ENCODE measurements at places on chromosomes 2 and 18.
A peak's percentile ranks its signal among the peaks of the same experiment; 100 is the strongest.

DNA sequence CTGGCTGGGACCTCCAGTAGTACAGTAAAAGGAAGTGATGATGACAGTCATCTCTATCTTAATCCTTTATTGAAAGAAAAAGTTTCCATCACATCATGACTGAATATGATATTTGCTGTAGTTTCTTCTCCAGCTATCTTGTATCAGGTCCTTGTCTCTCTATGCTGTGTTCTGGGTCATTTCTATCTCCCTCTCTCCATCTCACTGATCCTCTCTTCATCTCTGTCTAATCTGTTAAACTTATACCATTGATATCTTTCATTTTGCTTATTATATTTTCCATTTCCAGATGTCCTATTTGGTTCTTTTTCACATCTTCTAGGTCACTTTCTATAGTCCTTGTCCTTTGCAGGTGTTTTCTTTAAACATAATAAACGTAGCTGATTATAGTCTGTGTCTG is 12.3 kb downstream of the CYS1 start:
- no peak for DNase-seq

GRCh38 chr2:156147594-156148330 is 184.8 kb downstream of the NR4A2 start:
- no peak for DNase-seq

DNA sequence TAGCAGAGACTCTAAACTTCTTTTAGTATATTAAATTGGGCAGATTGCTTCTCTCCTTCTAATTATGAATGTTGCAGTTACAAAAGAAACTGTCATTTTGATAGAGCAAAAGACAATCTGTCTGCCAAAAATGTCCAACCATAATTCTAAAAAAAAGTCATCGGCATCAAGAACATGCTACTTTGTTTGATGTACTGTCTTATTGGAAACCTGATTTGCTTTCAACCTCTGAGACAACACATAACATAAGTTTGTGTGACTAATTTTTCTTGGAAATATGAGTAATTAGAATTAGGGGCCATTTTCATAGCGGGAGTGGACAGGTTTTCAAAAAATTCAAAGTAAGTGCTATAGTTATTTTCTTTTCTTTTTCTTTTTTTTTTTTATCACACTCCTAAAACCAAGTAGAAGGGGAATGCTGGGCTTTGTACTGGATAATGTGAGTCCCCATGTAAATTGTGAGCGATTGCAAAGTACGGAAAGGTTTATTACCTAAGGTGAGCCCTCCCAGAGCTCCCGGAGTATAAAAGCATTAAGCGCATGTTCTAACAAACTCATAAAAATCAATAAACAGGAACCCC is 59.1 kb downstream of the ZEB2 start:
- no peak for DNase-seq

DNA sequence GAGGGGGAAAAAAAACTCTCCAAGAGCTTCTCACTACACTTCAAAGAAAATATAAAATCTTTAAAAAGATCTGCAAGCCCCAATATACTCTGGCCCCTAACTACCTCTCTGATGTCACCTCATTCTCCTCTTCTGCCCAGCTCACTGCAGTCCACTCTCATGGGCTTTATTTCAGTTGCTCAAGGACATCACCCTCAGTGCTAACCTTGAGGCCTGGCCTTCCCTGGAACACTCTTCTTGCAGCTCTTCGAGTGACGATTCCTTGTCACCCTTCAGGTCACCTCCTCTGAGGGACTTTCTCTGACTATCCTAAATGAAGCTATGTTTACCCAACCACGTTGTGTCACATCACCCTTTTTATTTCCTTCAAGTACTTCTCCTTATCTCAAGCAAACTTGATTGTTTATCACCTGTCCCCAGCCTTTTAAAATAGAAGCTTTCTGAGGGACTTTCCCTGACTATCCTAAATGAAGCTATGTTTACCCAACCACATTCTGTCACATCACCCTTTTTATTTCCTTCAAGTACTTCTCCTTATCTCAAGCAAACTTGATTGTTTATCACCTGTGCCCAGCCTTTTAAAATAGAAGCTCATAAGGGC is 10.4 kb downstream of the RTTN start:
- DNase-seq, result no peak

DNA sequence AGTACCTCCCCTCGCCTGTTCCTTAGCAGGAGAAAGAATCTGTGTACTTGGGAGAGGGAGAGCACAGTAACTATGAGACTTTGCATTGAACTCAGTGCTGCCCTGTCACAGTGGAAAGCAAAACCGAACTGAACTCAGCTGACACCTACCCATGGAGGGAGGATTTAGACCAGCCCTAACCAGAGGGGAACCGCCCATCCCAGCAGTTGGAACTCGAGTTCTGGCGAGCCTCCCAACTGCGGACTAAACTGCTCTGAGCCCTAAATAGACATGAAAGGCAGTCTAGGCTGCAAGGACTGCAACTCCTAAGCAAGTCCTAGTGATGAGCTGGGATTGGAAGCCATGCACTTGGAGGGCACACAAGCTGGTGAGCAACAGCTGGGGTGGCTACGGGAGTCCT is 110.4 kb downstream of the GRB14 start:
- DNase-seq, result no peak

DNA sequence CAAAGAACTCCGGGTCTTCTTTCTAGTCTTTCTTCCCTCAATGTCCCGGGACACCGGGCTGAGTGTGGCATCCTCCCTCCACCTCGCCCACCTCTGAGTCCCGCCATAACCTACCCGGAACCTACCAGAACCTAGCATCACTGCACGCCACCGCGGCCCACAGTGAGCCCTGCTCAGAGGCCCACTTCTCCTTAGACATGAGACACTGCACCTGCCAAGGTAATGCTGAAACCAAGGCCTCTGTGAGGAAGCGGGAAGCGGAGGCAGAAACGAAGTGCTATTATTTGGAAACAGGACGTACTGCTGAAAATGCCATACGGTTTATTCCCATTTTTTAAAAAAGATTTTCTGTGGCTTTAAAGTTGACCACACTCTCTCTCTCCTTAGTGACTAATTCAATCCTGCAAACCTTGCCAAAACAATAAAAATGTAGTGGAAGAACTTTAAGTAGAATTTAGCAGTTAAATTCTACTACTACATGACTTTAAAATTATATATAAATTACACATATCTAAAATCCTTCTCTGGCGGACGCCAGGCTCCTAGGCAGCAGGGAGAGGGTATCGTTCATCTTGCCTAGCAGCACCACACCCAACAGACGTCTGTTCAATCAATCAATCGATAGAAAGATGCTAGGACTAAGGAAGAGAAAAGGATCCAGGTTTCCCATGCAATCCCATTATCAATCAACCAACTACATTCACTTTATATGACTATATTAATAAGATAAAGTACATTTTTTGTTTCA is 82.0 kb downstream of the ZNF516 start:
- no peak for DNase-seq

GRCh38 chr2:130332271-130333073 is 10.2 kb upstream of the IMP4 start:
- DNase-seq, result peak; percentile 78

DNA sequence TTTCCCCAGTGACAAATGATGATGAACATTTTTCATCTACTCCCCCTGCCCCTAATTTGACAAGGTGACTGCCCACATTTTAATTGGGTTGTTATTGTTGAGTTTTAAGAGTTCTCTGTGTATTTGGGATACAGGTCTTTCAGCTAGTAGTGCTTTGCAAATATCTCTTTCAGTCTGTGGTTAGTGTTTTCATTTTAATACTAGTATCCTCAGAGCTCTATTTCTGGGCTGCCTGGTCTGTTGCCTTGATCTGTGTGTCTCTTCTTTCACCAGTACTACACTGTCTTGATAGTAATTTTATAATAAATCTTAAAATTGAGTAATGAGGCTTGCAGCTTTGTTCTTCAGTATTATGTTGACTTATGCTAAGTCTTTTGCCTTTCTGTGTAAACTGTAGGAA is 19.7 kb downstream of the EIF5B start:
- no peak for DNase-seq

- DNase-seq, result peak; percentile 24
Observed at GRCh38 chr2:10909050-10909995, 2.4 kb upstream of the KCNF1 start.

DNA sequence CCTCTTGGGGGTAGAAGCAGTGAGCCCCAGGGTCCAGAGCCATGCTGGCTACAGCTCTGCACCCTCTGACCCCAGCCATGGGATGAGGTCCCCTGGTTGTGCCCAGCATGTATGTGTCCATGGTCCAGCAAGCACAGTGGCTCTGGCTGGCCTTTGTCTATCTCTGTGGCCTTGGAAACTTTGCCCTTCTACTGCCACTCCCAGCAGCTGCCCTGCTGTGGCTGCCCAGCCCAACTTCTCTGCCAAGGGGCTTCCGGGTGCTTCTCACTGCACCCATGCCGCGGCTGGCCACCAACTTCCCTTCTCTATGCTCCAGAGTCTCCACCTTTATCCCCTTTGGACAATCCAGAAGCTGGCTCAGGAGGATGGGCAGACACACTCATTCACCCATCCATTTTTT is 18.8 kb downstream of the TMEM185B start:
- DNase-seq, result no peak

- no peak for DNase-seq
Observed at GRCh38 chr2:223545830-223546229, 56.3 kb downstream of the SCG2 start.

GRCh38 chr2:208791257-208791656 is 384.7 kb downstream of the PTH2R start:
- DNase-seq, result no peak

DNA sequence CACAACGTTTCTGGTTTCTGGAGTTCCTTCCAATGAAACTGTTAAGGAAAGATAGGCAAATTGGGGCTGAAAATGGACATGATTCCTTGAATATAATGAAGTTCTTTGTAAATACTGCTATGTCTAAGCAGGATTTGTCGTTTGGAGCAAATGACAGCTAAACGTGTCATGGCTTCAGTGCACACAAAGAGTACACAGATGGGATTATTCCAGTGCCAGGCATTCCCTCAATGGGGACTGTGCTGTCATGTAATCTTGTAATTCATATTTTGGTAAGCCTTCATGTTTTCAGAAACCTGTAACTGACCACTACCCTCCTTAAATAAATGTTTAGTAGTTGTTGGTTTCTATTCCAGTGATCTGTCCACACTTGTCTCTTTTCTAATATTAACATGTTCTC is 404.7 kb upstream of the CDH7 start:
- no peak for DNase-seq

DNA sequence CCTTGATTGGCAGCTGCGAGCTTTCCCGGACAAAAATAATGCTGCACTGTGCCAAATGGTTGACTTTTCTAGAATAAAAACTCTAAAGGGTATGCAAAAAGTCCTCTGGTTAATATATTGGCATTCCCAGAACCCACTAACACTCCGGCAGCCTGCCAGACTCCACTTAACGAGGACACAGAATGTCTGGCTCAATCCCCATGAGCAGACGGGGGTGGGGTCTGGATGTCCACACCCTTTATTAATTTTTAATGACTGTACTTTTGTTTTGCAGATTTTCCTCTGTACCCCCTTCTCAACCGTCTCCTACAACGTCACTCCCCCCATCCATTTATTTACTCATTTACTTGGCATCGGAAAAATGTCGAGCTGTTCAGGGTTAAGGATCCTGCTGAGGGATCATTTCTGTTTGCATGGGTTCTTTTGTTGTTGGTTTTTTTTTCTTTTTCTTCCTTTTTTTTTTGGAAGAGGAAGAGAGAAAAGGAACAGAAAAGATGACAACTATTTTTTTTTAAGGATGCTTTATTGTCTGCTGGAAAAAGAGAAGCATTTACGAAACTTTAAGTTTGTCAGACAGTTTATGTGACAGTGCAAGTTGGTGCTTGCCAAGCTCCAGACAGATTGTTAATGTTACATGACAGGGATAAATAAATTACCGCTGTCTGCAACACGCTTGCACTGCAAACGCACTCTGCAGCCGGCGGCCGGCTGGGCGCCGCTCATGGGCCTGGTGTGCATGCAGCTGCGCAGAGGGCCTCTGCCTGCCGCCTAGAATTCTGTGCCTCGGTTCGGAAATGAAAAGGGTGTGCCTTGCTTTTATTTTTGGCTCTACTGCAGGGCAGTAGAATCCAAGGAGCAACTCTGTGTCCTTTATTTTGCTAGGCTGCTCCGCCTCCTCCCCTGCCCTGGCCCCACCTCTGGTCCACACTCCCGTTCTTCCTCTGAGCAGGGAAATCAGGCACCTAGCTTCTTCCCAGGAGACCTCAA is 3.6 kb downstream of the LDLRAD4 start:
- no peak for DNase-seq

DNA sequence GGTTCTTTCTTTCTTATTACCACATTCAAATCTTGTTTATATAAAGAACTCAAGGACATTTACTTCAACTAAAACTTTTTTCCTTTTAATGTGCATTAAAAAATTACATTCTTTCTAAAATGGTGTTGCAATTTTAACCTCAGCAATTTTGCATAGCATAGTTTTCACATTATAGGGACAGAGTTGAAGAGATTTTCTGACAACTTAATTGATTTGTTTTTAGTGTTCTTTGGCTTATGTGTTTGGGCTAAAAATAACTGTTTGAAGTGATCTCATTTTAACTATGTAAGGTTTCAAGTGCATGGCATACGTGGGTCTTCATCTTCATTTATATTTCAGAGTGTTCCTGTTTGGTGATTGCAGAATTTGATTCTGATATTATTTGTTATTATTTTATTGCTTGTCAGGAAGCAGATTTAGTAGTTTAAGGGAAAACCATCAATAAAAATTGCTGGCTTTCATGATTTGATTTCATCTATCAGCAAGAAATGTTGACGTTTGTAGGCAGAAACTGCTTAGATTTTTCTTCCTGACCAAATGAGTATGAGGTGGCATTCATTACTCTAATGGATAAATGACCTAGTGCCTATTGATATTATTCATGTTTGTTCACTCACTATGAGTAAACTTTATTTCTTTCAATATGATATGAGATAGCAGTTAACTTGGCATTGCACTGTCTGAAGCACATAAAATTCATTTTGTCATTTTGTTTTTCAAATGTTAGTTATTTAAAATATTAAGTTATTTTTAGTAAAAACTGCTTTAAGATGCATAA is 398.4 kb downstream of the NUP35 start:
- no peak for DNase-seq

- no peak for DNase-seq
Observed at GRCh38 chr18:9594823-9595596, 19.3 kb downstream of the PPP4R1 start.

- DNase-seq, result no peak
Observed at GRCh38 chr18:27843783-27844777, 332.9 kb downstream of the CDH2 start.

- no peak for DNase-seq
Observed at GRCh38 chr18:31161757-31162418, 768 bp downstream of the DSC1 start.

- DNase-seq, result no peak
Observed at GRCh38 chr18:58116818-58117217, 72.8 kb downstream of the NEDD4L start.

DNA sequence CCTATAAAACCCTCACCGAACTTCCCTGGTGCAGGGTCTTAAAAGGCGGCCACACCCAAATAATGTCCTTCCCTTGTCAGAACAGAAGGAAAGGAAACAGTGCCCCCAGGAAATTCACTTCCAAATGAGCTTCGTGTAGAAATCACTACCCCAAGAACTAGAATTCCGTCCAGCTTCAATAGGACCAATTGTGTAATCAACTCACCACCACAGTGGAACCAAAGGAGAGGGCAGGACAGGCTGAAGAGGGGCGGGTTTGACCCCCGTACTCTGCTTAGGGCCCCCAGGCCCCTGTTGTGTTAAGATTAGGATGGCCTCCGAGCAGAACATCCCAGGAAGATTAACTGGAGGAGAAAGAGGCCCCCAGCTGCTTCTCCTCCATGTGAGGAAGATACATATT is 24.1 kb downstream of the GPR35 start:
- no peak for DNase-seq

GRCh38 chr2:76953733-76954347 is 568.3 kb downstream of the LRRTM4 start:
- DNase-seq, result peak; percentile 47

GRCh38 chr18:11783716-11784331 is 67.4 kb upstream of the CHMP1B start:
- DNase-seq, result no peak

GRCh38 chr2:118678985-118679384 is 168.5 kb downstream of the EN1 start:
- no peak for DNase-seq
